ENCODE measurements at places on chromosomes 16 and 17.

DNA sequence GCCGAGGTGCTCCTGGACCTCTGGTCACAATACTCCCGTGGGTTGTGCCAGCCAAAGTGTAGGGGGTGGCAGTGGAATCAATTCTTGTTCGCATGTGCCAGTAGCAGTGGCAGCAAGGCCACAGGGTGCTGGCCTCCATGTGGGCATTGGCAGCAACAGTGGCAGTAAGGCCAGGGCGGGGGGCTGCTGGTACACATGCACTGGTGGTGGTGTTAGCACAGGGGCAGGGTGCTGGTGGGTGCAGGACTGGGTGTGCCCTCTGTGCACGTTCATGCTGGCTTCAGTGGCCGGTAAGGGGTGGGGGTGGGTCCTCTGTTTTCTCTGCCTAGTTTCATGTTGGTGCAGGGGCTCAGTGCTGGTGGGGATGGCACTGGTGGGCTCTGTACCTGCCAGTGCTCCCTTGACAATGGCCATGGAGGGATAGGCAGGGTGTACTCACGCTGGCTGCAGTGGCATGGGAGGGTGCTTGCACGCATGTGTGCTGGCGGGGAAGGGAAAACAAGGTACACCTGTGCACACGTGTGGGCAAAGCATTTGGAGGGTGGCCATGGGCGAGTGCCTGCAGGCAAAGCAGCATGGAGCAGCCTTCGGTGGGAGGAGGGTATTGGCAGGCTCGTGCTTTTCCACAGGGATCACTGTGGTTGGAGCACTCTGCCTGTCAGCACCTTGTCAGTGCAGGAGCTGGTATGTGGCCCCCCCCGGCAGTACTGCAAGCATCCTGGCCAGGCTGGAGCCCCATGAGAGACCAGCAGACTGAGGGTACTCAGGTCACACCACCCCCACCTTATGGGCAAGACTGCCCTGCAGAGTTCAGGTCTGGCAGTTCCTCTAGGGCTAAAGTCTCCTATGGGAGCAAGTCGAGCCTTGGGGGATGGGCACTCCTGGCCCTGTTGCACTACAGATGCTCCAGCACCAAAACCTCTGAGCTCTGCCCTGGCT lies 35.8 kb downstream of the NF1 start:
- DNase-seq, result no peak

GRCh38 chr16:8391257-8391656 lies 199.1 kb downstream of the TMEM114 start:
- no peak for DNase-seq

DNA sequence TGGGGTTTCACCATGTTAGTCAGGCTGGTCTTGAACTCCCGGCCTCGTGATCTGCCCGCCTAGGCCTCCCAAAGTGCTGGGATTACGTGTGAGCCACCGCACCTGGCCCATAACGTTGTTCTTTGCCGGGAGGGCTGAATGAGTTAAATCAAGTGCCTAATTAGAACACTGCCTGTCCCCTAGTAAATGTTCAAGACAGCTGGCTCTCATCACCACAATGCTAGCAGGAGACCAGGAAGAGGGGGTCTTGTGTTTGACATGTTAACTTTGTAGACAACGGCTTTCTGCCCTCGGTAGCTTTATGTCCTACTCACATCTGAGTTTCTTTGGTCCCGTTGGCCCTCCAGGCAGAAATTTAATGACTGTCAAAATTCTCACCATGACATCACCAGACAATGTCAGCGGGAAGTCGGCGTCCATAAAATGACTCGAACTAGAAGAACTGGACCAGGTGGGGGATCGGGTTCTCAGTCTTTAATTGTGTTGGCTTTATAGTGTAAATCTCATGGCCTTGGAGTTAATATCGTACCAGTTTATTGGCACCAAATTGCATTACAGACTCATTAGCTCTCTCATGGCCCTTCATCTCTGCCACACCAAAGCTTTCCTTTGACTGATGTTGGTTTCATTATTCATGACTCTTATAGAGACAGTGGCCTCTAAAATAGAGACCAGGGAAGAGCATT lies 11.4 kb upstream of the ITPRIPL2 start:
- no peak for DNase-seq

GRCh38 chr17:72560303-72561247 lies 439.8 kb downstream of the SOX9 start:
- DNase-seq, result peak; percentile 16

- no peak for DNase-seq
Observed at GRCh38 chr17:13462146-13462545, 139.6 kb downstream of the HS3ST3A1 start.

DNA sequence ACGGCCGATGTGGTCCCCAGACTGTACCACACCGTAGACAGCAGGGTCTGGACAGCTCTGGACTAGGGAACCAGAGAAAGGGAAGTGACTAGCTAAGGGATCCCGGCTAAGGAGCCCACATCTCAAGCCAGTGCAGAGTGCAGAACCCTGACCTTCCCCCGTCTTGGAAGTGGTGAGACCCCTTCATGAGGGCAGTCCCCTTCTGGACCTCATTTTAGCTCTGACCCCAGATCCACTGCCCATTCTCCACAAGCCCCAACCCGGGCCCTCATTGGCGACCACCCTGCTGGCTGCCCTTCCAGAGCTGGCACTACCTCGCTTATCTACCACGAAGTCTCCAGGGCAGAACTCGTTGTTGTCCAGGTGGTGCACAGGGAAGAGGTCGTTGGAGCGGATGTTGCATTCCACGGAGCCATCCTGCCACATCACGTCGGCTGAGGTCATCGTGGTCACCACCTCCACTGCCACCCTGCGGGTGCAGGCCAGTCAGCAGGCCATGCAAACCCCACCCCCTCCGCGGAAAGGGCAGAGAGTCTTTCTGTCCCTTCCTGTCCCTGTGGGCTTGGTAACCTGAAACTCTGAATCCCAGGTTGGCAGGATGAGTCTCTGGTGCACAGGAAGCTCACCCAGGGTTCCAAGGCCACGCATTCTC lies 14.2 kb downstream of the SPHK1 start:
- DNase-seq, result no peak

DNA sequence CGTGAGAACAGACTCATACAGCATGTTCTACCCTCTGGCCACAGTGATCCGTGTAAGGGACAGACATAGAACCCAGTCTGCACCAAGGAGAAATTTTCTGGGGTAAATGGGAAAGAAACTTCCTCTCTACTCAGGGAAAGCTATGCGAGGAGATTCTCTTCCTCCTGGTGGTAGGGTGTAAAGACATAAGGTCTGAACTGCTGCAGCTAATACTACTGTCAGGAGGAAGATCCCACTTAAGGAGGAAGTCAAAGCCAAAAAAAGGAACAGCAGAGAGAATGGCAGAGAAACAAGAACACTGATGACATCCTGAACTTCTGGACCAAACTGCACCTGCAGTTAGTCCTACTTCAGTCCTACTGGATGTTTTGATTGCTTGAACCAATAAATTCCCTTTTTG lies 7.1 kb upstream of the TM4SF5 start:
- no peak for DNase-seq

GRCh38 chr16:17467923-17468540 lies 2.7 kb downstream of the XYLT1 start:
- DNase-seq, result peak; percentile 27

- no peak for DNase-seq
Observed at GRCh38 chr17:51601622-51602261, 341.4 kb downstream of the UTP18 start.

DNA sequence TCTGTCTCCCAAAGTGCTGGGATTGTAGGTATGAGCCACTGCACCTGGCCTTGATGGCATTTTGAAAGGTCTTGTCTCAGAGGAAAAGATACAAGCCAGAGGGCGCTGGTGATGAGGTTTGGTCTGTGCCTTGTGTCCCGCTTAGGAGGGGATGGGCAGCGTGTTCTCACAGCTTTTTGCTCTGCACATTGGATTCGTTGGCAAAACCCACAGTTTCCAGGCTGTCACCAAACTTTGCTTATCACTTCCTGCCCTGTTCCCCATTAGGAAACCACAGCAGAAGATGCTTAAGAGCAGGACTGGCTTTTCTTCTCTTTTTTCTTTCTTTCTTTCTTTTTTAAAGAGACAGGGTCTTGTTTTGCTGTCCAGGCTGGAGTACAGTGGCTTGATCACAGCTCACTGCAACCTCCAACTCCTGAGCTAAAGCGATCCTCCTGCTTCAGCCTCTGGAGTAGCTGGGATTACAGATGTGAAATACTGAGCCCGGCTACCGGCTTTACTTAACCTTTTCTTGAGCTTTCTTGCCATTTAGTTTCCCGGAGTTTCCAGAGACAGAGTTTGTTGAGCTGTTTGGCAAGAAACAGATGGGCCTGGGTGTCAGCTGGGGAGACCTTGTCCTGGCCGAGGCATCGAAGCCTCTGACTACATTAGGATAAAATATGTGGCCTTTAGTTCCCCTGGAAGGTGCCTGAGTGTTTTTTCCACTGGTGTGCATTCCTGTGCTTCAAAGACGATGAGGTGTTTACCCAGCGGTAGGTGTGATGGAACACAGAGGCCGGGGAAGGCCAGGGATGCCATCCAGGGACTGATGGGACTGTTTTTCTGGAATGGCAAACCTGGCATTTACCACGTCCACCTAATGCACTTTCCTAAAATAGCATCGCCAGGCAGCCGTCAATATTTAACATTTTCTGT lies 112.9 kb downstream of the ABCC1 start:
- DNase-seq, result no peak

DNA sequence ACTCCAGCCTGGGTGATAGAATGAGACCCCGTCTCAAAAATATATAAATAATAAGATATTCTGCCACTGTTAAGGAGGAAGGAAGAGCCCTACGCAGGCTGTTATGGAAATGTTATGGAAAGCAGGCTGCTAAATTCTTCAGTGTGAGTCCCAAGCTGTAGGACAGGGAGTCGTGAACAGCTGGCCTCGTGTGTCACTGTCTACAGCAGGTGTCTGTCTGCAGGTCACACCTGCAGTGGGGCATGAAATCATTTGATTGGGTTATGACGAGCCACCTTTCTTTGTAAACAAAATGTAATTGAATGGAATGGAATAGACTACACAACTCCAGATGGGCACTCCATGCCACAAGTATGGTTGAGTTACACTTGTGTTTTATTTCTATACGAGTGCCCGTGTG lies 15.6 kb upstream of the LITAF start:
- DNase-seq, result no peak

- no peak for DNase-seq
Observed at GRCh38 chr16:80123189-80123588, 417.6 kb upstream of the DYNLRB2 start.

DNA sequence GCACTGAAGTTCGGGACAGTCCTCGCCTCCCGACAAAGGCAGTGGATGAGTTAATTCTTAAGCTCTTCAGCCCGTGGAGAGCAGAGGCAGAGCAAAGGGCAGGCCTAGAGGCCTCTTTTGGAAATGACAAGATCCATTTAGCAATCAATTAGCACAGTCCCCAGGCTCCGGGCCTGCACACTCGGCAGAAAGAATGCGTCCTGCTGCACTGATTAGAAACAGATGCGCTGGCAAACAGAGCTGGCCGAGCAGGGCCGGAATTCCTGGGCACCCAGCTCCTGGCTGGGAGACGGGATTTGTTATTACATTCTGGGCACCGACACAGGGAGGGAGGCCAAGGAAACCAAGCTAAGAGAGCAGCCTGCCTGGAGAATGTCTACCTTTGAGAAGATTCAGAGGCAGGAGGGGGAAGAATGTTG lies 162.9 kb downstream of the COPRS start:
- DNase-seq, result no peak

GRCh38 chr17:68456339-68457167 lies 743 bp downstream of the WIPI1 start:
- no peak for DNase-seq

- no peak for DNase-seq
Observed at GRCh38 chr17:72903522-72903921, 189.0 kb downstream of the SLC39A11 start.

GRCh38 chr16:87700406-87701077 lies 65.2 kb downstream of the KLHDC4 start:
- no peak for DNase-seq

DNA sequence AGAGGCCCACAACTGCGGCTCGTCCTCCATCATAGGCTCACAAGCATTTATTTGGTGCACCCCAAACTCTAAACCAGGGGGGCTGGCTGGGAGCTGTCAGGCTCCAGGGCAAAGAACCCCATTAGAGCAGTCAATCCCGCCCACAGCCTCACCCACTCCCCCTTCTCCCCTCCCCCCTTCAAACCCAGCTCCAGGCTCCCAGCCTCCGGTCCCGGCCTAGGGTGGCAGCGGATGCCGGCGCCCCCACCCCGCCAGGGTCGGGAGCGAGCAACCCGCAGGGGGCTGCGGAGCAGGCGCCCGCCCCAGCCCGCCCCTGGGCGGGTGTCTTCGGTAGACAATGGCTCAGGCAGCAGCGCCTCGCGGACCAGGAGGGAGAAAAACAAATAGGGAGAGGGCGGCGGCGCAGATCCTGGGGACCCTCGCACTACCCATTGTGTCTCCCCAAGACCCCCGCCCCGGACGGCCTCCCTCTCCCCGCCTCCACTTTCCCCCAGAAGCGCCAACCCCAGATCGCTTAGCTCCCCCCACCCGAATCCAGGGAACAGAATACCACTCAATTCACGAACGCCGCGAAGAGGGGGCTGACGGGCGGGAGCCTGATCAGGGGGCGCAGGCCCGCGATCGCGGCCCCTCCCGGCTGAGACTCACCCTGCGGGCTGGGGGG lies 572 bp downstream of the FAM171A2 start:
- DNase-seq, result no peak

- no peak for DNase-seq
Observed at GRCh38 chr17:76640550-76641380, 2.8 kb downstream of the ST6GALNAC1 start.

DNA sequence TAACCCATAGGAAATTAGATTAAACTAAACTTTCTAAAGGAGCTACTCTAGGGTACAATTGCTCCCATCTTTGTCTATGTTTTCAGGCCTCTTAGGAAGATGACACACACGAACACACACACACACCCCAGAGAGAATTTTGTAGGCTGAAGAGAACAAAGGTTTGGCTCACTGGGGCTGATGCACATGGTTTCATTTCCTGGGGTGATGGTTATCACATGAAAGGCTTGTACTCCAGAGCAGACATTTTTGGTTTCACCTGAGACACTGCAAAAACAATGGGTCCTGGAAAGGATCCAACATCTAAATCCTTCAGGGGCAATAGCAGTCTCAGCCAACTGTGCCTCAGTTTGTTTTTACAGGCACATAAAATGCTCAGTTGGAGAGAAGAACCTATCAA lies 62.8 kb downstream of the GRB7 start:
- peak; percentile 17 for DNase-seq

DNA sequence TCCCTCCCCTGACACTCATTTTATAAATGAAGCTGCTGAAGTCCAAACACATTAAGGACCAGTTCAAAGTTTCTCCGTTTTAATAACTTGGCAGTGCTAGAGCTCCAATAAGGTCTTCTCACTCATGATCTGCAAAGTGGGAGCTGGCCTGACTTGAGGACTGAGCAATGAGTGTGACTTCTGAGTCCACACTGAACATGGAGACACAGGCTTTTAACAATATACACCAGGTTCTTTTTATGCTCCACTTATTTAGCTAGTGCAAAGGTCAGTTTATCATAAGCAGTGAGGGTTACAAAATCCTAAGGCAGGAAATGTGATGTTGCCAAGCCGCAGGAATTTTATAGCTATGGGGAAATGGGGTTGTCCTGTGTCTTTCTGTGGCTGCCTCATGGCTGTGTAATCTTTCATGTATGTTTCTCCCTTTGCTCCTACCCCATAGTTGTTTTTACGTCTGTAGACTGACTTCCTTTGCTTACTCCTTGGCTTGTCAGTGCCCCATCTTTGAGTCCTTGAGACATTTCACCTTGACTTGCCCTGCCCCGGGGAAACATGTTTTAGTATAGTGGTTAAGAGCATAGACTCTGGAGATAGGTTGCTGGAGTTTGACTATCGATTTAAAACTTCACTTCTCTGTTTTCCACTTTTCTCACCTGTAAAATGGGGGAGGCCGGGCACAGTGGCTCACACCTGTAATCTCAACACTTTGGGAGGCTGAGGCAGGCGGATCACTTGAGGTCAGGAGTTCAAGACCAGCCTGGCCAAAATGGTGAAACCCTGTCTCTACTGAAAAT lies 12.2 kb upstream of the MMD start:
- no peak for DNase-seq

Measured in T-helper 9 cell (primary cell).